ENCODE measurements at places on chromosomes 1 and 21. TPM values are rescaled to one million over a fixed set of nuclear protein-coding genes. Genes with fewer than 3 reads are reported as not detected.
A peak's percentile ranks its signal among the peaks of the same experiment; 100 is the strongest.

The SEMA6C gene
- 10.2 TPM for total RNA-seq

The PSRC1 gene
- total RNA-seq: 1.3 TPM

The CORT gene
- 0.27 TPM for total RNA-seq

The LCE2B gene
- total RNA-seq: not detected

The KCNT2 gene
- 0.27 TPM for total RNA-seq

DNA sequence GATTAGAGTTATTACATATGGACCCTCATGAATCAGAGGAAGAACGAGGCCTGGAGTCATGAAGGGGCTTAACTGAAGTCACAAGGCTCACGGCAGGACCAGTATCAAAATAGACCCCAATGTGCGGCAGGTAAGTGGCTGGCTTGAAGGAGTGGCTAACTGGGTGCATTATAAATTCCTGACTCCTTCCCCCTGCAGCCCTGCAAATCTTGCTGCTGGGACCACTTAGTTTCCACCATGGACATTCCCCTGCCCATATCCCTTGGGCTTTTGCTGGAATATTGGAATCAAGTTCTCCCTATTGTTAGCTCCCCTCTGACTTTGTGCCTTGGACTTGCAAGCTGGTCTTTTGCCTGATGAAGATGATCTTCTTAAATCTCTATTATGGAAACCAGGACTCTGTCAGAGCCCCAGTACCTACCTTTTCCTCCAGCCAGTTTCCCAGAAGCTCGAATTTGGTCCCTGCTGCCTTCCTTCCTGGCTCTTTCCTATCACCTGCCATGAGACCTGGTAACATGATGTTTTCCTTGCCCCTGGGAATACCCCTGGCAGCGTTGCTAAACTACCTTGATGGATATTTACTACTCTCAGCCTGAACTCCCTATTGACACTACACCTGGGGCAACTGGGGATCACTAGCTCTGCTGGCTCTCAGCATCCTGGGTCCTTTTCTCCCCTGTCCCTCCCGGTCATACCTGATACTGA, 156.0 kb upstream of the JUN start:
- no peak for DNase-seq

DNA sequence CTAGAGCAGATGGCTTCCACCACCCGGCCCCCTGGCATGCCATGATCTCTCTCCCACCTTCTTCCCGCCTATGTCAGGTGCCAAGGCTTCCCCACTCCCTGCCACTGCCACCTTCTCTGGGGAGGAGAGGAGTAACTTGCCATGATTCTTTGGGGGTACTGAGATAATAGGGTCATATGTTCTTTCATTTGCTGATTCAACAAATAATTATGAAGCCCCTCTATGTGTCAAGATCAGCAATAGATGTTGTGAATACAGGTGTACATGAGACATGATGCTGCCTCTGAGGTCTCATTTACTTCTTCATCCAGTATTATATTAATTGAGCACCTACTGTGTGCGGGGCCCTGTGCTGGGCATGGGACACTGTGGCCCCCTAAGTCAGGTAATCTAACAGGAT, 6.0 kb upstream of the VWA5B1 start:
- no peak for DNase-seq

- DNase-seq: no peak
Measured at GRCh38 chr1:244778344-244778743, 57.1 kb upstream of the COX20 start.

DNA sequence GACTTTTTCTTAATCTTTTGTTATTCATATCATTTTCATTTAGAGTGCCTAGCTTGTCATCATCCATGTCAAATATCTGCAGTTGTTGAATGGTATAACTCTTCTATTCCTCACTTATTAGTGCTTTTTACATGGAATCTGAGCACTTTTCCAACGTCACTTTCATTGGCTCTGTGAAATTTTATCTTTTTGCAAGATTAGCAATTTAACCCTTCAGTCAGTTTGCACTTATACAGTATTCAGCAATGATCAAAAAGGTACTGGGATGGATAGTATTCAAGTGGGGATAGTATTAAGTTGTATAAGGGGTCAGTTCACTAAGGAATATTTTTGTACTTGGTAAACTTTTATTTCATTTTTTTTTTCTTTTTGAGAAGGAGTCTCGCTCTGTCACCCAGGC, 150.0 kb downstream of the RASAL2 start:
- no peak for DNase-seq

GRCh38 chr1:1045129-1045528, 25.2 kb downstream of the AGRN start:
- no peak for DNase-seq

GRCh38 chr1:18597160-18598042, 33.2 kb upstream of the PAX7 start:
- peak; percentile 31 for DNase-seq

Data from hematopoietic multipotent progenitor cell (in vitro differentiated cells).